CD4-positive, alpha-beta T cell treated with Interferon alpha-2 for 1 hour (primary cell): ENCODE measurements at places on chromosomes 1 and 21.
A peak's percentile ranks its signal among the peaks of the same experiment; 100 is the strongest.

DNA sequence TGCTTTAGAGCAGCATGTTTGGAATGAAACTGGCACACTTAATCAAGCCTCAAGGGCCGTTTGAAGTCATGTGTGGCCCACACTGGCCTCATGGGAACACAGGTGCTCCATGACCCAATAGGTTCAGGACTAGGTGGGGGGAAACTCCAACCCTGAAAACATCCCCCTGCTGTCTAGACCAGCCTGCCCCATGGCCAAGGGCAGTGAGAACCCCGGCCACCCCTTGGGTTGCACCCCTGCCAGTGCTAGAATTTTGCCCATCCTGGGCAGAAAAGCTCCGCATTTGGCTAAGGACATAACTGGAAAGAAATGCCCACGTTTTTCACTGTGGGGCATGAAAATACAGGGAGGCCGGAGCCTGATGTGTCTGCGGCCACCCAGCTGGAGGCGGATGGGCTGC is 6.1 kb upstream of the PTGER3 start:
- DNase-seq = no peak

DNA sequence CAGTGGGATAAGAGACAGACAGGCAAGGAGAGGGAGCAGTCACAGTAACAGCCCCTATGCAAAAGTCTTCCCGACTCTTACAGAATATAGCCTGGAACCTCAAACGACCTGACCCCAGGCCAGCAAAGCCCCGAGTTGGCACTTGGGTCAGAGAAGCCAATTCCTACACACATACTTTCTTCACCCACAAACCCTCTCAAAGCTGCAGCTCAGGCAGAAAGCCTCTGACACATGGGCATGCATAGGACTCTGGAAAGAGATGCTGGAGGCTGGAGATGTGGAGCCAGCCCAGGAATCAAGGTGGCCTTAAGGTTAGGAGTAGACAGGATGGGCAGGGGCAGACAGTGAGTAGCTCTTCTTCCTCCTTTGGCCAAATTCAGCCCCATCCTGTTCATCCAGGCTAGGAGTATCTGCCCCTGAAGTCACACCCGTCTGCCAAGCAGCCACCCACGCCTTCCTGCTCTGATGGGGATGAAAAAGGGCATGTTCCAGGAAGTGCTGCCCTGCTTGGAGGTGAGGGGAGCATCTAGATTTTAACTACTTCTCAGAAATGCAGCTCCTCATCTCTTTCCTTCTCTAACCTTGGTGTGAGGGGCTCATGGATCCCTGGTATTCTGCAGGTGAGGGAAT is 7.8 kb downstream of the SLC41A1 start:
- peak; percentile 42 for DNase-seq

DNA sequence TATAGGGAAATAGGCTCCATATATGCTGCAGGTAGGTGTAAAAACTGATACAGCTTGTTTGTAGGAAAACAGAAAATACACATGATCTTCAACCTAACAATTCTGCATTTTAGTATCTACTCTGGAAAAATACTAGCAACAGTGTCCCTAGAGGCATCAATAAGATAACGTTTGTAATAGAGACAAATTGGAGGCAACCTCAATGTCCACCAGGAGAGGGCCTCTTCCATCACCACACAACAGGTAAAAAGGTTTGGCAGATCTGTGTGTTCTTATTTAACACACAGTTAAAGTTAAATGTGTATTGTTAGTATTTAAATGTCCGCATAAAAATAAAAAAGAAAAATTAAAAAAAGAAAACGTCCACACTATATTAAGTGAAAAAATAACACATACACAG is 5.4 kb downstream of the EIF2D start:
- peak; percentile 11 for DNase-seq

DNA sequence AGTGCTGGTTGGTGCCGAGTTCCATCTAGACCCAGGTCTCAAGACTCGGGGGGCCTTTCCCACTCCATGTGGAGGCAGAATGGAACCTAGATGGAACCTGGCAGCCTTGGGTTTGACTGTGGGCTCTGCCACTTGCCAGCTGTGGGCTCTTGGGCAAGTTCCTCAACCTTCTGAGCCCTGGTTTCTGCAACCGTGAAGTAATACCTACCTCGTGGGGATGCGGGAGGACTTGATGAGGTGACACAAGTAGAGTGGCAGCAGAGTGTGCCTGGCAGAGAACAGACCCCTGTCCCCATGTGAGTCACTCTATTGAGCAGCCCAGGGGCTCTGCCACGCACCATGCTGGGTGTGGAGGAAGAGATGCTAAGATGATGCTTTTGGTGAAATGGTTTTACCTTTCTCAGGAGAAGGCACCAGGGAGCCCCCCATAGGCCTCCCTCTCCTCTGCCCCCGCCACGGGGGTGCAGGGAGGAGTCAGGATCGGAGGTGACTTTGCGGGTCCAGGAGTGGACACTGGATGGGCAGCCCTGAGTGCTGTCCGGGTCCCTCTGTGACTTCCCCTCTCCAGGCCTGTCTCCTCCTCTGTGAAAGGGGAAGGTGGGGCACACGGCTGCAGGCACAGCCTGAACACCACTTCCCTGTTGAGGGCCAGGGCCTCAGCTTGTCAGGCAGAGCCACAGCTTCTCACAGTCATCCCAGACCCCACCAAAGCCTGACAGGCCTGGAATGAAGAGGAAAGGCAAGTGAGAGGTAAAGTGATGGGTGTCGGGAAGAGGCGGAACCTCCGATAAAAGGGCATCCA is 36.7 kb upstream of the EDN2 start:
- no peak for DNase-seq

DNA sequence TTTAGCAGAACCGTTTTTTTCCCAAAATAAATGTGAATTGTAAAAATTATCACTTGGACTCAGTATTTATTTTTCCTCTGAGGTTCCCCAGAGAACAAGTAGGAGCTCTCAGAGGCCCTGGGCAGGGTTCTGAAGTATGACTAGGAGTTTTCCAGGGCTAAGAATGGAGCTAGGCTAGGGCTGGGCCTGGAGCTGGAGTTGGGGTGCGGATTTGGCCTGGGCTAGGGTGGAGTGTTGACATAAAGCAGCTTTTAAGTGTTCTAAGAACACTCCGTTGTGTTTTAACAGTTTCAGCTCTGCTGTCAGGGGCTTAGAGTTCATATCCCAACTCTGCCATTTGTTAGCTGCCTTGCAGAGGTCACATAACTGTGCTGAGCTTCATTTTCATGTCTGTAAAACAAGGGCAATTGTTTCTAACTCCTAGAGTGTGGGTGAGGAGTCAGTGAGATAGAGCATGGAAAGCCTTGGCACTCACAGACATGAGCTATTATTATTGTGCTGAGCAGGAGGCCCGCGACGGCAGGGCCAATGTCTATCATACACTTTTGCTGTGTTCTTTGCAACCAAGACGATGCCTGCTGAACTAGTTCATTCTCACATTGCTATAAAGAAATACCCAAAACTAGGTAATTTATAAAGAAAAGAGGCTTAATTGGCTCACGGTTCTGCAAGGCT is 51.1 kb downstream of the LACTBL1 start:
- no peak for DNase-seq

GRCh38 chr1:119648620-119649004 is 546 bp upstream of the ZNF697 start:
- DNase-seq = no peak

DNA sequence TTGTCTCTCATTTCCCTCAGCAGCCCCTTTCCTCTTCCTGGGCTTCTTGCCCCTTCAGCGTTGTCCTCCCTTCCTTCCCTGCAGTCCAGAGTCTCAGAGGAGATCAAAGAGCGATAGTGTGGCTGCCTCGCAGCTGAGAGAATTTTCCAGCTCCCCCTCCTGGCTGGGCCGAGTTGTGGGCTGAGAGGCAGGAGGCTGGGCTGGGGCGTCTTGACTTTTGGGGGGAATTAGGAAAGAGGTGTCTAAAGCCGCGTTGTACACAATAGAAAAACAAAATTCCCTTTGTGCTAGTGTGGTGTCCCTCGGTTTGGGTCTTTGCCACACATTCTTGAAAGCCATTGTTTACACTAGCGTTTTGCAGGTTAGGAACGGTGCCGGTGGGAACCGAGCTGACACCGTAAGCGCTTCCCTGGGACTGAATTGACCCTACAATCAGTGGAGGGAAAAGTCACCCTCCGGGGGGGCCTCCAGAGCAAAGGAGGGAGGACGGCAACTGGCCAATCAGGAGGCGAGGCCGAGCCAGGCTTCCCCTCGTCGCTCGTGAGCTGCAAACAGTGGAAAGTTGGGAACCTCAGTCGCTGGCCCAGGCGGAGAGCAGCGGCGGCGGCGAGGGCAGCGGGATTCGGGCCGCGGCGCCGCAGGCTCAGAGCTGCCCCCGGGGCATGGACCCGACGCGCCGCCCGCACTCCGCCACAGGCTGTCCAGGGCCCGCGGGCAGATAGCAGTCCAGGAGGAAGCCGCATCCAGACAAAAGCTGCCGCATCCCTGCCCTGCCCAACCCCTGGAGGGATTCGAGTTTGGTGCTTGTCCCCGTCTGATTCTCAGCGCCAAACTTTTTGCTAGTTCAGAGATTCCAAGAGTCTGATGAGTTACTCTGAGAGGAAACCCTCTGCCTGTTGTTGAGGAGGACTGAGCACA is at the start of gene HMCN1:
TSS of gene HMCN1 (plus strand) at position 574 of the 918 bp plus-strand sequence. CDS start 389 bp downstream, outside the sequence.
- DNase-seq = no peak

GRCh38 chr1:9065213-9065751 is 4.2 kb downstream of the SLC2A5 start:
- DNase-seq = no peak

DNA sequence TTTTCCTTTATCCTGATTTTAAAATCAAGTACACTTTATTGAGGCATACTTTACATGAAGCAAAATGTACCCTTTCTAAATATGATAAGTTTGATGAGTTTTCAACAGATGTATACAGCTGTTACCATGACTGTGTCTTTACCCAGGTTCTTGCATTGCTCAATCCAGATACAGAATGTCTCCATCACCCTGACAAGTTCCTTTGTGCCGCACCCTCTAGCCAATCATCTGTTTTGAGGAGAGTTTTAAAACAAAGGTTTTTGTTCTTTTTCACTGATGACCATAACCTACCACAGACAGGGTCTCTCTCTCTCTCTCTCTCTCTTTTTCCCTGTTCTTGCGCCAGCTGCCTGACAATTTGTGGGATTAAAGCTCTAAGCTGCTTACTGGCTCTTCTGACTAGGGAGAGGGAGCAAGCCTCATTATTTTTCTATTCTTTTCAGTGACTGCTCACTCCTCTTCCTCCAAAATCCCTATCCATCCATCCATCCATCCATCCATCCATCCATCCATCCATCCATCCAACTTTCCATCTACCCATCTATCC is 1.2 kb upstream of the KCNE1 start:
- DNase-seq = no peak

- DNase-seq = no peak
Observed at GRCh38 chr1:54859700-54860391, 27.1 kb downstream of the DHCR24 start.

DNA sequence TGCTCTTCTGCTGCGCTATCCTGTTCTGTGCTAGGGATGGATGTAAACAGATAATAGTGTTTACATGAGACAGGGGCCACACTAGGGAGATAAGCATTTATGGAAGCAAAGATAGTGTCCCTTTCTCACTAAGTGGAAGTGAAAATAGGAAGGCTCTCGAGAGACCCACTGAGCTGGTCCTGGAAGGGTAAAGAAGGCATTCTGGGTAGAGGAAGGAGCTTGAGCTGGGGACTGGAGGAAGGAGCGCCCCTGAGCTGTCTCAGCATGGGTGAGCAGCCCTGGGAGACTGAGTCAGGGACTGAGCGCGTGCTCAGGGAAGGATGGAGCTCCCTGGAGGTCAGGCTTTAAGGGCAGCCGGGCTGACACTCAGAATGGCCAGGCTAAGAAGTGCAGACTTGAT is 93.3 kb downstream of the IGSF21 start:
- DNase-seq = no peak

DNA sequence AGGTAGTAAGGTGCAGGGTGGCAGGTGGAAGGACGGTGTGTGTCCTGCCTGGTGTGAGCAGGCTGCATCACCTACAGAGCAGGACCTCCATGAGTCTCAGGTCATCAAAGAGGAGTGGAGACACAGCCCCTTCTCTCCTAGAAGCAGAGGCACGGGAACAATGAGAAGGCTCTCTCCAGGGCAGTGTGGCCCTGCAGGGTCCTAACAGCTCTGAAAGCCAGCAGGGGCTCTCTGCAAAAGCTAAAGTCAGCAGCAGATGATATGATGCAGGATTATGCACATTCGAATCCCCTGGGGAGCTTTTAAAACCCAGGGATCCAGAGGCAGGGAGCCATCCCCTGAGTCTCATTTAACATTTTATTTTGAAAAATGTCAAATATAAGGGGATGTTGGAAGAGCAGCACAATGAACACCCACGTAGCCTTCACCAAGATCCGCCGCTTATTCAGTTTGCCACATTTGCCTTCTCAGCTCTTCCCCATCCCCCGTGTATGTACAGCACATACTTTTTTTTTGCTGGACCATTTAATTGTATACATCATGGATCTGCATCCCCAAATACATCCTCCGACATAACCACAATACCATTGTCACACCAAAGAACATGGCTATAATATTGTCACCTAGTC is 88.1 kb downstream of the CNIH3 start:
- DNase-seq = no peak

DNA sequence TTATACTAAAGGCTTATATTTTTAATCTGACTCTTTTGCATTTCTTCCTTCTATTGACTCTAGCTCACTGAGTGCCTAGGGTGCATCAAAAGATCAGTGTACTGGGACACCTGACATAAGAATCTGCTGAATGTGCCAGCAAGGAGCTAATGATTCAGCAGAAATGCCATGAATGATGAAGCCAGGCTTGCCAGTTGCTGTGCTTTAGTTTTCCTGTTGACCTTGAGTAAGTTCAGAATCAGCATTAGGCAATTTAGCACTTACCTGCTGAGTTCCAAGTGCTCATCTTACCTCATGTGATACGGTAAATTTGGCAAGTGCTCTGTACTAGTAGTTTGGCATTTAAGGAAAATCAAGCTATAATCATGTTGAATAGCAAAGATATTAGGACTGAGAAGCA is 523.2 kb upstream of the B3GALT2 start:
- no peak for DNase-seq

- DNase-seq = peak; percentile 82
Observed at GRCh38 chr1:92961131-92961895, at the start of gene DIPK1A. Gene DIPK1A, minus strand, starts transcription at chr1:92961462. Its CDS starts 33 bp downstream, at chr1:92961429.

DNA sequence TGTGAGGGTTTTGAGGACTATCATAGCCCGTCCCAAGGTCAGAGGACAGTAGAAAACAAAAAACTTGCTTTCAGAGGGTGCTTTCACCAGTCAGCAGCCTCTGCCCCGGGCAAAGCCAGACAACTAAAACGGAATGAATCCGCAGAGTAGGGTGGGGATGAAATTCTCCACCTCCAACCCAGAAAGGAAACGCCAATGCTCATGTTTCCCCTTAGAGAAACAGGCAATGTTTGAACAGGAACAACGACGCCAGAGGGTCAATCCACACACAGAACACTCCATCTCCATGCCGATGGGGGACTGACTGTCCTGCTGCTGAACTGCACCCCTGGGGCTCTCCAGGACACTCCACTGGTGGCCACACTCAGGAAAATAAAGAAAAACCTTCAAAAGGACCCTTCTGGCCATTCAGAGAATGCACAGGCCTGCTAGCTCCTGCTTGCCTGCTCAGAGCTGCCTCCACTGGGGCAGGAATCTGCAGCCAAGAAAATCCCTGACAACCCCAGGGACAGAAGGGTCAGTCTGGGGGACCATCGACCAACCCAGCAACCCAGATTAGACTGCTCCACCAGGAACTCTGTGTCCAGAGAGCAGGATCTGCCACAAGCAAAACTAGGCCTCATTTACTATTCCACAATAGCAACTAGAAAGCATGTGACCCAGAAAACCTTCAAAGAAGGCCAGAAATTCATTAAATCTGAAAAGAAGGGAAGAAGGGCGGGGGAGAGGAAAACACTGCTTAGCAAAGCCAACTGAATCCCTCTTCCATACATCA is 116.0 kb downstream of the TOMM20 start:
- no peak for DNase-seq

GRCh38 chr1:110051262-110051648 is 16.8 kb downstream of the STRIP1 start:
- DNase-seq = no peak

- no peak for DNase-seq
Observed at GRCh38 chr1:219304227-219305226, 130.8 kb downstream of the LYPLAL1 start.
